ENCODE measurements at places on chromosomes 6 and 20. TPM values are rescaled to one million over a fixed set of nuclear protein-coding genes. Genes with fewer than 3 reads are reported as not detected.

FBXO9 gene
- 67.7 TPM for total RNA-seq

COL21A1 gene
- not detected for total RNA-seq

CCM2L gene
- 0.92 TPM for total RNA-seq

PNLDC1 gene
- total RNA-seq = not detected

THBS2 gene
- total RNA-seq = not detected

UNC5CL gene
- 0.63 TPM for total RNA-seq

LY6G6D gene
- not detected for total RNA-seq

SYNDIG1 gene
- total RNA-seq = not detected

EIF6 gene
- total RNA-seq = 90.6 TPM

ZNF391 gene
- not detected for total RNA-seq

PLTP gene
- 12.7 TPM for total RNA-seq

CLPSL2 gene
- not detected for total RNA-seq

MROH8 gene
- total RNA-seq = 5.7 TPM

CAP2 gene
- total RNA-seq = not detected

SLC17A5 gene
- 8.4 TPM for total RNA-seq

FKBP1C gene
- 0.39 TPM for total RNA-seq

IRF4 gene
- total RNA-seq = 291 TPM

OLIG3 gene
- total RNA-seq = not detected

CARMIL1 gene
- 40.1 TPM for total RNA-seq

TSPO2 gene
- not detected for total RNA-seq

BCL2L1 gene
- total RNA-seq = 64.2 TPM

POM121L2 gene
- total RNA-seq = not detected

C6orf163 gene
- 3.0 TPM for total RNA-seq

GTF3C6 gene
- total RNA-seq = 71.0 TPM

KHDC1 gene
- 22.3 TPM for total RNA-seq

RIMS1 gene
- not detected for total RNA-seq

SLPI gene
- not detected for total RNA-seq

HSD17B8 gene
- total RNA-seq = 23.5 TPM

KCNK16 gene
- not detected for total RNA-seq

B4GALT5 gene
- total RNA-seq = 14.8 TPM

ANGPT4 gene
- total RNA-seq = not detected

DAAM2 gene
- 1.1 TPM for total RNA-seq

NKAIN2 gene
- total RNA-seq = not detected

ARG1 gene
- total RNA-seq = not detected

CST2 gene
- not detected for total RNA-seq

HLA-DOB gene
- 69.3 TPM for total RNA-seq

SHLD1 gene
- total RNA-seq = 31.2 TPM

PHACTR1 gene
- total RNA-seq = 15.4 TPM

PRSS16 gene
- total RNA-seq = 13.3 TPM

MICB gene
- 33.9 TPM for total RNA-seq

FLRT3 gene
- total RNA-seq = not detected

RNF182 gene
- total RNA-seq = not detected

TSHZ2 gene
- total RNA-seq = not detected

DNAH8 gene
- not detected for total RNA-seq

RAD21L1 gene
- total RNA-seq = not detected

FAM83D gene
- 32.9 TPM for total RNA-seq

MLIP gene
- not detected for total RNA-seq

NRSN2 gene
- total RNA-seq = 0.86 TPM

GMDS gene
- total RNA-seq = 26.8 TPM

SLC22A7 gene
- total RNA-seq = not detected

C4A gene
- 6.6 TPM for total RNA-seq

TFB1M gene
- 62.8 TPM for total RNA-seq

HTR1E gene
- total RNA-seq = not detected

CDH26 gene
- 0.26 TPM for total RNA-seq

PPT2 gene
- total RNA-seq = 34.1 TPM

SNAP25 gene
- total RNA-seq = not detected

COL10A1 gene
- not detected for total RNA-seq
